ENCODE measurements at places on chromosomes 16 and 17.

GRCh38 chr16:53821957-53822625, 118.1 kb downstream of the FTO start:
- no peak for DNase-seq

DNA sequence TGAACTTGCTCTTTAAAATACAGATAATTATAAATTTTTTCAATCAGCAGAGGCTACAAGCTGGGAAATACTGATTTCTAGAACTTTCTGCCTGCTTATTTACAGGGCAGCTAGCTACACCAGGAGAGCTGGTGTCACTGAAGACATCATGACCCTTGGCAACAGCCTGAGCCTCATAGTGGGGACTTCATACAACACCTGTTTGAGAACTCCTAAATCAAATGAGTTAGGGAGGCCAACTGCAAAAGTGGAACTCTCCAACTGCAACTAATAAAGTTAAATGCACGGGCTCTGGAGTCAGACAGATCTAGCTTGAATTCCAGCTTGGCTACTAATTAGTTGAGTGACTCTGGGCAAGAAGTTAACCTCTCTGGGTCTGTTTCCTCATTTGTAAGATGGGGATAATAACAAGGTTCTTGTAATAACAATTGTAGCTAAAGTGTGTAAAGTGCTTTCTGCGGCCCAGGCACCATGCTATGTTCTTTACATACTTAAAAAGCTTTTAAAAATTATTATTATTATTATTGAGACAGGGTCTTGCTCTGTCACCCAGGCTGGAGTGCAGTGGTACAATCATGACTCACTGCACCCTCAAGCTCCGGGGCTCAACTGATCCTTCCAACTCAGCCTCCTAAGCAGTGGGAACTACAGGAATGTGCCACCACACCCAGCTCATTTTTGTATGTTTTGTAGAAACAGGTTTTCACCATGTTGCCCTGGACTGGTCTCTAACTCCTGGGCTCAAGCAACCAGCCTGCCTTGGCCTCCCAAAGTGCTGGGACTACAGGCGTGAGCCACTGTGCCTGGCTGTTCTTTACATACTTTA, 33.4 kb downstream of the VAC14 start:
- no peak for DNase-seq

- no peak for DNase-seq
Observed at GRCh38 chr16:30085247-30085646, 6.5 kb downstream of the TBX6 start.

DNA sequence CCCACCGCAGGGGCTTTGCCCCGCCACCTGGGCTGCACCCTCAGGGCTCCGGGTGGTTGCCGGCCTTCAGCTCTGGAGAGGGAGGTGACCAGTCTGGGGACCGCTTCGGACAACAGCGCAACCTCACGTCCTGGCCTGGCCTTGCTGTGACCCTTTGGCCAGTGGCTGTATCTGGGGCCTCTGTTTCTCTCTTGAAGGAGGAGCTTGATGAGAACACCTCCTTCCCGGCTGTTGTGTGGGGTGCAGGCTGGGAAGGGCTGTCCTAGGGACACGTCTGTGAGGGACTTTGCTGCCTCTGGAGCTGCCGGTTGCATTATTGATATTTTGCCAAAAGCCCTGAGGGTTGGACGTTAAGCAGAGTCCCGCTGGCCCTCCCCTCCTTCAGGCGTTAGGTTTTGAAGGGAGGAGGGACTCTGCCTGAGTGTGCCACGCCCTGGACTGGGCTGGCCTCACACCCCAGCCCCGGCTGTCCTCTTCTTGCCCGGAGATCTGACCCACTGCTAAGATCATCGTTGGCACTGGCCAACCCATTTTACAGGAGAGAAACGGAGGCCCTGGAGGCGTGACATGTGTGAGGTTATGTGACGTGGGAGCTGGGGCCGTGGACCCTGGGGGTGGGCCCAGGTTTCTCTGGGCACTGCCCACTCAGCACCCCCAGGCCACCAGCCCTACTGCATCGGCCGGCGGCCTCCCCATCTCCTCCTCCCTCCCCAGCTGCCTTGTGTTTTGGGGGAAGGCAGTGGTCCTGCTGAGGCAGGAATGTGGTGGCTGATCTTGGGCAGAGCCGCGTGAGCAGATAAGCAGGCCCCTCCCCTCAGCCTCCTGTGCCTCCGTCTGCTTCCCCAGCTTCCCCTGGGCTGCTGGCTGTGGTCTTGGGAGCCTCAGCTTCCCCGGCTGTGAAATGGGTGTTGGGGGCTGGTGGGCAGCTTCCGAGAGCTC, 8.5 kb downstream of the ZFPM1 start:
- DNase-seq = no peak

DNA sequence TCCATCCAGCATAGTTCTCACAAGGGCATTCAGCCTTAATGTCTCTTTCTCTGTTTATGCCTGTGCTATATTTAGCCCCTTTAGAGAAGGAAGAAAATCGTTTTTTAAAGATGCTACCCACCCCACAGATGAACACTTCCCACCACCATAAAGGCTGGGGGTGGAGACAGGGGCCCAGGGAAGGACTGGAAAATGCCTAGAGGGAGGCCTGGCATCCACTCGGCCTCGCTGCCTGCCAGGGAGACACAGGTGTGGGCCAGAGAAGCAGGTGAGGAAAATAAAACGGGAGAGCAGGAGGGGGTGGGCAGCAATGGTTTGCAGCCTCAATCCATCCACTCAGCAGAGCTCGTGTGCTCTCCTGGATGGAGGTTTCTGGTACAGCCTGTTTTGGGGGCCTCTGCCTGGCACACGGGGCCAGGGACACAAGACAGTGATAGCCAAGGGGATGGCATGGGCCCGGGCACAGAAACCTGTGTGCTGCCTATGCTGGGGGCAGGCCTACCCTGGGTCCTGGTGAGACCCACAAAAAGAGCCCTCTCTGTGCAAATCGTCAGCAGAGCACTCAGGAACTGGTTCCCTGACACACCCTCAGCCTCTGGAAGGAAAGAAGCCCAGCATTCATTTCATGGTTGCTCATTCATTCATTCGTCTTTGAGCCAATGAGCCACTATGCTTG, 121.4 kb downstream of the C16orf78 start:
- DNase-seq = no peak

DNA sequence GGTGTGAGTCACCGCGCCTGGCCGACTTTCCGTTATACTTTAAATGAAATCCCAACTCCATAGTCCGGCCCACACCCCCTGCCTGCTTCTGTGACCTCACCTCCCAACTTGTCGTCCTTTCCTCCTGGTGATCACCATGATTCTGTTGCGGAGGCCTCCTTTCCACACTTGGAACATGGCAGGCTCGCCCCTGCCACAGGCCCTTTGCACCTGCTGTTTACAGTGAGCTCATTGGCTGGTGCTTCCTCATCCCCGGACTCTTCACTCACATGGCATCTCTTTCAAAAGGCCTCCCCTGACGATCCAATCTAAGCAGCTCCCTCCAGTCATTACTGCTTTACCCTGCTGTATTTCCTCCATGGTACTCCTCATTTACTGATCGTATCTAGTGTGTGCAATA, 64.6 kb downstream of the RAP1GAP2 start:
- no peak for DNase-seq

GRCh38 chr16:59913666-59914065, 1179.5 kb upstream of the GOT2 start:
- DNase-seq = no peak

DNA sequence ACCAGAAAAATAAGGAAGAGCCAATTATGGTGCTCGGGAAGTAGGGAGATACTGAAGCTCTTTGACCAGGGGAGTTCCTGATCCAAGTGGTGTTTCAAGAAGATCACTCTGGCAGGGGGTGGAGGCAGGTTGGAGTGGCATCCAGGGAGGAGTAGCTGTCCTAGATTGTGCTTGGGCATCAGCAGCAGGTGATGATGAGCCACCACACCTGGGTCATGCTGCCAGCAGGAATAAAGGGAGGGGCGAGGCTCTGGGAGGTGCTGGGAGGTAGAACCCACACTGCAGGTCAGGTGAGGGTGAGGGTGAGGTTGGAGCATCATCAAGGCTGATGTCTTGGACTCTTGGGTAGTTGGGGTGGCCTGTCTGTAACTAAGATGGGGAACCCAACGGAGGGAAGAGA, 35.4 kb upstream of the ADGRG1 start:
- no peak for DNase-seq

- DNase-seq = no peak
Observed at GRCh38 chr16:74623214-74623838, 16.4 kb upstream of the GLG1 start.

DNA sequence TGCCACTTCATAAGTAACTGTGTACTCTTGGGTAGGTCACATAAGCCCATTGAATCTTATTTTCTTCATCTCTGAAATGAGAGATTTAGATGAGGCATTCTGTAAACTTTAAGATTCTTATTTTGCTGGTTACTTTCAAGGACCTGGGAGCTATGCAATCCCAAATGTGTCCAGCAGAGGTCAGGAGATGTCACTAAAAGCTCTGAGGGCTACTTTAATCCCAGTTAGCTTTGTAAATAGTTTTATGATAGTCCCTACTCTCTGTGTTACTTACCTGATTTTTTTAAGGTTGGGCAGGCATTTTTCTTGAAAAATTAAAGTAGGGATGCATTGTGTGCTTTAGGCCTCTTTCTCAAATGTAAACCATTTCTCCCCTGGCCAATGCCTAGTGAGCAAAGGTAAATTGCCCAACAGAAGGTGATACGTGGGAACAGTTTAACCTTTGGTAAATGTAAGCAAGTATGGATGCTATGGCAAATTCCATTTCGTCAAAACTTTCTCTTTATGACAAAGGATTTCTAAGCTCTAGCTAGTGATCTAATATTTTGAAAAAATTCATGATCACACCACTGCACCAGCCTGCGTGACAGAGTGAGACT, 57.1 kb upstream of the WSB1 start:
- peak; percentile 17 for DNase-seq

GRCh38 chr16:28555561-28555960, 1.8 kb downstream of the SGF29 start:
- DNase-seq = no peak

- no peak for DNase-seq
Observed at GRCh38 chr16:49345829-49346228, 27.8 kb upstream of the C16orf78 start.

GRCh38 chr16:74221828-74222227, 74.8 kb upstream of the PSMD7 start:
- no peak for DNase-seq

DNA sequence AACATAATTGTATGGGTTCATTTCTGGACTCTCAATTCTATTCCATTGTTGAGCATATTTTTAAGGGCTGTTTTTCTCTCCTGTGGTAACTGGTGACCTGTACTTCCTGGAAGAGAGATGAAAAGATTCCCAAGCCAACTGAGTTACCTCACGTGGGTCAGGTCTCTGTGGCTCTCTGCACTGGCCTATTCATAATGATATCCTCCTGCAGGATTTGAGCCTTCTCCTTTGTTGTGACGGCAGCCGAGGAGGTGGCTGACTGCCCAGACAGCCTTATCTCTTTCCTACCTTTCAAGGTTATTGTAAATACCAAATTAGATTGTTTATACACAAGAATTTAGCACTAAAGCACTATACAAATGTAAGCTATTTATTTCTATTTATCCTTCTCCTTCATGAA, 2.7 kb upstream of the ACE start:
- peak; percentile 84 for DNase-seq

DNA sequence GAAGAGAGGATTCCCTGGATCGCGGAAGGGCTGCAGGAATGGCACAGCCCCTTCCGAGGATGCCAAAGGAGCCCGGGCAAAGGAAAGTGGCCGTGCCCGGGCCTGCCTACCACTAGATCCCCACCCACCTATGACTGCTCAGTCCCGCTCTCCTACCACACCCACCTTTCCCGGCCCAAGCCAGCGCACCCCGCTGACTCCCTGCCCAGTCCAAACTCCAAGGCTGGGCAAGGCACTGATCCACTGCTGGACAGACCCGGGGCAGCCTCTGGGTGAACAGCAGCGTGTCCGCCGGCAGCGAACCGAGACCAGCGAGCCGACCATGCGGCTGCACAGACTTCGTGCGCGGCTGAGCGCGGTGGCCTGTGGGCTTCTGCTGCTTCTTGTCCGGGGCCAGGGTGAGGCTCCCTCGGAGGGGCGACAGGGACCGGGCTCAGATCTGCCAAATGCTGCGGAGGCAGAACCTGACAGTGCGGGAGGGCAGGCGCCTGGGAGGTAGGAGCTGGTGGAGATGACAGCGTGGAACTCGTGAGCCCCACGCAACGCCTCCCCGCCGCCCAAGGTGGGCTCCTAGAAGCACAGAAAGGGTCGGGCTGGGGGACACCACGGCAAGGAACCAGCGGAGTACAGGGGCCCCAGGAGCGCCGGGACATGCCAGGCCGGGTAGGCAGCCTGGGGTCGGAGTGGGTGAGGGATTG, at the start of gene CES2:
TSS of gene CES2 (plus strand) at position 203 of the 698 bp plus-strand sequence. CDS start at position 323, 120 bp downstream.
- DNase-seq = no peak

GRCh38 chr17:64161380-64162176, 31.6 kb upstream of the ERN1 start:
- DNase-seq = no peak

DNA sequence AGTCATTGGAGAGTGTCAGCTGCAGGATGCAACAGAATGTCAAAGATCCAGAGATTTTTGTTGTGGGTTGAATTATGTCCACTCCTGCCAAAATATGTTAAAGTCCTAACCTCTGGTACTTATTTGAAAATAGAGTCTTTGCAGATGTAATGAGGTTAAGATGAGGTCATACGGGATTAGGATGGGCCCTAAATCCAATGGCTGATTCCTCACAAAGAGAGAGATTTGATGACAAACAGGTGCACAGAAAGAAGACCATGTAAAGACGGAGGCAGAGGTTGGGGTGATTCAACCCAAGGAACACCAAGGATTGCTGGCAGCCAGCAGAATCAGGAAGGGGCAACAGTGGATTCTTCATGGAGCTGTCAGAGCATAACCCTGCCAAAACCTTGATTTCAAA, 34.5 kb upstream of the USP22 start:
- DNase-seq = no peak

GRCh38 chr16:20976576-20976975, 76.0 kb downstream of the LYRM1 start:
- no peak for DNase-seq

- DNase-seq = no peak
Observed at GRCh38 chr17:35775583-35775982, 14.9 kb downstream of the C17orf50 start.

DNA sequence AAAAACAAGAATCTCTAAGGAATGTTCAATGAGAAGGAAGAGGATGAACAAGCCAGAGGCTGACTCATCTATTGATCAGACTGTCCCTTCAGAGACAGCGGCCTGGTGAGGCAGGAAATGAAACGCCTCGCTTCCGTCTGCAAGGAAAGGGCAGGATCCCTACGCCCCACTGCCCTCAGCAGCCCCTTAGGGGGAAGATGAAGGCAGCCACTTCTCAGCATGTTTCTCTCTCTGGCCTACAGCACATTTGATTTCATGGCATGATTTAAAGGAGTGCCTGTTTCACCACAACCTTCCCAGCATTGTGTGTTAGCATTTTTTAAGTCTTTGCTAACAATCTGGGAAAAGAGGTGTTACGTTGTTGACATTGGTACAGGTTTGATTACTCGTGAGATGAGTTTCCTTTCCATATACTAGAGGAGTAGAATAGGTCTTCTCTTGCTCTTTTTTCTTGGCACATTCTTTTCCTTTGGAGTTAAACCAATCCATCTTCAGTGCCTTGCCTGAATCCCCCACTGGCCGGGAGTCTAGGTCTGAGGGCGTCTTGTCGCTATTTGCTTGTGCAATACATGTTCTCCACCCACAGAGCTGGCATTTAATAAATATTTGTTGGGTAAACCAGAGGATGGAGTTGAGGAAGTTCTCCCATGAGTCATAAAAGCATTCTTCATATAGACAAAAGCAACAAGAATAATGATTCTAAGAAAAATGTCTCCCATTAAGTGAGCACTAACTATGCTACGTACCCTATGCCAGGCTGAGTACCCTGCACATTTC, 47.4 kb downstream of the RBFOX3 start:
- no peak for DNase-seq
